ENCODE measurements at places on chromosomes 3 and 15.
A peak's percentile ranks its signal among the peaks of the same experiment; 100 is the strongest.

DNA sequence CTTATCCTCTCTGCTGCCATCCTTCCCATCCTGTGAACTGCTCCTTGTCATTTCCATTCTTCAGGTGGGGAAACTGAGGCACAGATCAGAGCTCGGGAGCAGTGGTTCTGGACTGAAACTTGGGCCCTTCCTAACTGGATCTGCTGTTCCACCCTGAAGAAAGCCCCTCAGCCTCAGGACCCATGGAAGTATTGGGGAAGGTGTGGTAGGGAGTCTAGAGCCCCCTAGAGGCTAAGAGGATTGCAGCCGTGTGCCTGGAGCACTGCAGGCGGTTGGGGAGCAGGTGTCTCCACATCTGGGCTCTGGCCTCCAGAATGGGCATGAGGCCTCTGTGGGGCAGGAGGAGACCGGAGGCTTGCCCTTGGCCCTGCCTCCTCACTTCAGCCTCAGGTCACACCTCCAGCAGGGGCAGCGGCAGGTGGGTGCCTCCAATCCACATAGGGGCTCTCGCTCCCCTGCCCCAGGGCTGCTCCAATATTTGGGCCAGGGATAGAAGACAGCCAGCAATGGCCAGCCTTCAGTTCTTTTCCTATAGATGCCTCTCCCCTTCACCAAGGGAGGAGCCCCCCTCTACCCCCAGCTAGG lies 28.1 kb downstream of the DNAJB8 start:
- no peak for DNase-seq

GRCh38 chr3:124363476-124363875 lies 366.8 kb upstream of the UMPS start:
- no peak for DNase-seq

GRCh38 chr3:168371846-168372245 lies 276.1 kb upstream of the GOLIM4 start:
- DNase-seq, result no peak

GRCh38 chr15:90174140-90174875 lies 26.8 kb upstream of the SEMA4B start:
- peak; percentile 94 for DNase-seq

DNA sequence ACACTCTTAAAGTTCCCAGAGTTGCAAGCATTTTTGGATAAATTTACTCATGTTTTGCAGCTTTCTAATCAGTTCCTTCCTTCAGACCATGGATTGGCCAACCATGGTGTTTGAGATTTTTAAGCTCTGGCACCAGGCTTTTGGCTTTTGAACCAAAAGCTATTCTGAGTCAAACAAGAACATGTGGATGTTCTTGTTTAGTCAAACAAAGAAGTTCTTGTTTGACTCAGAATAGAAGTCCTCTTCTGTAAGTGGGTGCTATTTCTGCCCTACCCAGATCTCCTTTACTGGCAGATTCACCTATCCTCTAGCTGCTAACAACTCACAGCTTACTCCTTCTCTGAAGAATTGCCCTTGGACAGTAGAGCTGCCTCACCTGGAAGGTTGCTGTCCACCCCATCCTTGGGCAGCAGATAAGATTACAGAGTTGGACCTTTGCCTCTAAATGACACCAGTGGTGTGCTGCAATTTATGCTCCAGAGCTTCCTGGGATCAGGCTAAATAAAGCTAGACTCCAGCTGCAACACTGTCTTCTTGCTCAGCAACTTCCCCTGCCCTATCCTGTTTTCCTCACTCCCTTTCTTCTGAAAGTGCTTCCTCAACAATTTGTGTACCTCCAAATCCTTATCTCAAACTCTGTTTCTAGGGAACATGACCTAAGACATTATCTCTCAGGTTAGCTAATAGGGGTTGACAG lies 65.6 kb downstream of the COL6A6 start:
- DNase-seq, result no peak

DNA sequence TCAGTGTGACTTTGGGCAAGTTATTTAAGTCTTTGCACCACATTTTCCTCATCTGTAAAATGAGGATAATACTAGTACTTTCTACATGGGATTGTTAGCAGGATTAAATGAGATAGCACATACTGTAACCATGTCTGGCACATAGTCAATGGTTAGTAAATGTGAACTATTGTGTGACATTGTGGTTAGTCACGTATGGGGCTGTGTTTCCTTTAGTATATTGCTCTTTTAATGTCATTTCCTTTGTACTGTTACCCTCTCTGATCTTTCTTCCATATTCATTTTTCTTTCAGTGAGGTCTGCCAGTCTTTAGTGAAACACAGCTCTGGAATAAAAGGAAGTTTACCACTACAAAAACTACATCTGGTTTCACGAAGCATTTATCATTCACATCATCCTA lies 21.4 kb downstream of the OPA1 start:
- no peak for DNase-seq

DNA sequence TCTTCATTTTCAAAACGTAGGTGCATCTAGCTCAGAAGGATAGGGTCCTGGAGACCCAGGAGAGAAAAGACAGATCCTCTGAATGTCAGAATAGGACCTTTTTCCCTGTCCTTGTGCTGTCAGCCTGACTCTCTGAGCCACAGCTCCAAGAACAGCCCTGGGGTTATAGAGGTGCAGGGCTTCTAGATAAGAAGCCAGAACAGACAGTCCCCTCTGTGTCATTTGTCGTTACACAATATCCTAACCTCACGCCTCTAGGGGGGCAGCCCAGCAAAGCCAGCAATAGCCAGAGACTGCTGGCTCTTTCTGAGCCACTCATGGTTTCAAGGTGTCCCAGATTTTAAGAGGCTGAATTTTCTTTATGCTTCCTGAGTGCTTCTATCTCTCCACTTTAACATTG lies 153.2 kb upstream of the THBS1 start:
- no peak for DNase-seq

- DNase-seq, result no peak
Measured at GRCh38 chr15:33492434-33493052, 181.8 kb downstream of the RYR3 start.

- no peak for DNase-seq
Measured at GRCh38 chr3:170524073-170524472, 61.8 kb downstream of the SLC7A14 start.

- DNase-seq, result no peak
Measured at GRCh38 chr15:28948036-28948435, 62.3 kb downstream of the APBA2 start.

DNA sequence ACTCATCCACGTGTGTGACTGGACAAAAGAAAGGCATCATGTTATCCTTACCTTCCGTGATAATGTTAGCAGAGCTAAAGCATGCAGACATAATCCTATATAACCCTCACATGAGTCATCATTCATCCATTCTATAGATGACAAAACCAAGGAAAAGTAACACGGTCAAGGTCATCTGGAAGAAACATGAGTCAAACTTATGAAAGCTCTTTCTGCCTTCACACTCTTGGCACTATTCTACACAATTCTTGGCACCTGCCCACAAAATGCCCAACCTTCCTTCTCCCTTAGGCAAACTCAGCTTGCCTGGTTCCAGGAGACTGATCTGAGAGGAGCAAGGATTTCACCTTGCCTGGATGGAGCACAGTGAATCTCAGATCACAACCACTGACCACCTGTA lies 66.9 kb downstream of the PRICKLE2 start:
- DNase-seq, result no peak

DNA sequence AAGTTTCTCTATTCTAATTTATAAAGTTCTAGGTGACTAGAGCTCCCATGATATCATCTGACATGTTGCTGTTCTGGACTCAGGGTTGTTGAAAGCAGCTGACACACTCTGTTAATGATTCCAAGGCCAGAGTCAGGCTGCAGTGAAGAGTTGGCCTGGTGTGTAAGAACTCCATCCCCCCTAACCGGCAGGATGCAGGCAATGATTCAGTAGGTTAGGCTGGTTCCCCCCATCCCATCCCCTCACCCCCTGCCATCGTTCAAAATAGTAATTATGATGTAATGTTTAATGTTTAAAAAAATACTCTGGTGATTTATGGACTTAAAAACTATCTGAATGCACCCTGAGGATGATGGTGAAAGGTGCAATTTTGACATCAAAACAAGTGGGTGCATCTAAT lies 4.6 kb upstream of the TRIM71 start:
- no peak for DNase-seq

DNA sequence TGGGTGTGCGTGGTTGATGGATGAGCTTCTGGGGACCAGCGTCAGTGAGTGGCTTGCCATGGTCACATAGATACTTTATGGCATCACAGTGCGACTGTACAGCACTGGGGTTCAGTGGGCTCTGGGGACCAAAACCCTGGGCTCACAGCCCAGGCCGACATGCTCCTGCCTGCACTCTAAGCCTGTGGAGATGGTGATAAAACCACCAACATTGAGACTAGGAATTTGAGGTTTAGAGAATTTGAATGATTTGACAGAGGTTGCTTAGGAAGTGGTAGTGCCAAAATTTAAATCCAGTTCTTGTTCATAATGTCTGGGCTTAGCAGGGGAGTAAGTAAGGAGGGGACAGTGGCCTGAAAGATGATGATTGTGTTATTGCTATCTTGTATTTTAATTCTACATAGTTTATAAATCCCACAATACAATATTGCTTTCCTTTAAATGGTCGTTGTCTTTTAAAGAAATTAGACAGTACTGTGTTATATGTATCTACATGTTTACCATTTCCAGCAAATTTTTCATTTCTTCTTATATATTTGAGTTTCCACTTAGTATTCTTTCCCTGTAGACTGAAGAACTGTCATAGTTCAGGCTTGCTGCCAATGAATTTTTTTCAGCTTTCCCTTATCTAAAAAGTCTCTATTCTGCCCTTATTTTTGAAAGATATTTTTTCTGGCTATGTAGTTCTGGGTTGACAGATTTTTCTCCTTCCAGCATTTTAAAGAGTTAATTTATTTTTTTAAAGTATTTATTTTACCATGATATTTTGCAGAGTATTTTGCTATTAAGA lies 235.4 kb upstream of the RGMA start:
- DNase-seq, result no peak

- no peak for DNase-seq
Measured at GRCh38 chr15:59616379-59616778, 4.8 kb downstream of the GCNT3 start.

GRCh38 chr3:152109038-152109437 lies 159.7 kb upstream of the MBNL1 start:
- DNase-seq, result no peak

All from midbrain (tissue), 1 donor.